Smooth muscle cell of the umbilical artery (primary cell): ENCODE measurements at places on chromosomes 2 and 18. TPM values are rescaled to one million over a fixed set of nuclear protein-coding genes. Genes with fewer than 3 reads are reported as not detected.

Gene TSGA10
- 3.3 and 13.1 TPM in 2 replicates for total RNA-seq

Gene CHST9
- total RNA-seq = not detected in 2 replicates

Gene FBXO48
- total RNA-seq = 0.30 and 0.37 TPM in 2 replicates

Gene CCDC141
- not detected in 2 replicates for total RNA-seq

Gene GMPPA
- 52.9 and 67.4 TPM in 2 replicates for total RNA-seq

Gene DIPK1C
- total RNA-seq = not detected in 2 replicates

Gene SERPINB3
- total RNA-seq = not detected in 2 replicates
